ENCODE measurements at places on chromosomes 13 and 19. TPM values are rescaled to one million over a fixed set of nuclear protein-coding genes. Genes with fewer than 3 reads are reported as not detected.
A peak's percentile ranks its signal among the peaks of the same experiment; 100 is the strongest.

The RASAL3 gene
- 63.2 TPM for total RNA-seq

The LGALS14 gene
- 2.4 TPM for total RNA-seq

The TMEM150B gene
- not detected for total RNA-seq

The SIGLEC9 gene
- 1.9 TPM for total RNA-seq

- no peak for DNase-seq
These were observed 374.5 kb upstream of the NBEA start for GRCh38 chr13:34567597-34567996.

- DNase-seq: no peak
These were observed 274.7 kb upstream of the SOX21 start for GRCh38 chr13:94987081-94987480.

GRCh38 chr19:57016491-57016890 lies 103.3 kb upstream of the USP29 start:
- DNase-seq: no peak

DNA sequence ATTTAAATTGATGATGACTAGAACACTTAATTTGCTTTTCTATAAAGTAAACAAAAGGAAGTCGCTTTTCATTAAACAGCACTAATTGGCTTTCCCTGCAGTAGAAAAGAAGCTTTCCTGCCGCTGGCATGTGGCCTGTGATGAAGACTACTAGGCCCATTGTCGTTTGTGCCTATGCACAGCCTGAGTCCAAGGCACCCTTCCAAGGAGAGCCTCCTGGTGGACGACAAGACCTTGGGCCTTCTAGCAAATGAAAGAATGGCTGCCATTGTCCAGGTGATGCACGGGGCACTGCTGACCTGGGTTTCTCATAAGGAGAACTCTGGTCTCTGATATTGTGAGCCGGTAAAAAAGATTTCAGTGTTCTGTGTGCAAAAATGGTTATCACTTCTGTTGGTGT lies 233.0 kb downstream of the COL4A1 start:
- DNase-seq: no peak

DNA sequence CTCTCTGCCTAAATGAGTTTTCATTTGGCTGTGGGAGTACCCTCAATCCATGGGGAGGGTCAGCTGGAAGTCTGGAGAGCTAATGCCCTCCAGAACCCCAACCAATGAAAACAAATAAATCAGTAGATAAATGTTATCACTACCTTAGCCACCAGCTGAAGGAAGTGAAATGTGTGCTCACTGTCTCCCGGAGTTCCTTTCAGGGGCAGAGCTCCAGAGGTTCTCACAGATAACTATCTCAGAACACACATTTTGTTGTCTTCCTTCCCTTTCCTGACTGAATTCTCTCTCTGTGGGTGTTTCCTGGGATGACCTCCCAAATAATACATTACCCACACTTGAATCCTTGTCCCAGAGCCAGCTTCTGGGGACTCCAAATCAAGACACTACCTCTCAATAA lies 779.6 kb downstream of the DIAPH3 start:
- DNase-seq: no peak

DNA sequence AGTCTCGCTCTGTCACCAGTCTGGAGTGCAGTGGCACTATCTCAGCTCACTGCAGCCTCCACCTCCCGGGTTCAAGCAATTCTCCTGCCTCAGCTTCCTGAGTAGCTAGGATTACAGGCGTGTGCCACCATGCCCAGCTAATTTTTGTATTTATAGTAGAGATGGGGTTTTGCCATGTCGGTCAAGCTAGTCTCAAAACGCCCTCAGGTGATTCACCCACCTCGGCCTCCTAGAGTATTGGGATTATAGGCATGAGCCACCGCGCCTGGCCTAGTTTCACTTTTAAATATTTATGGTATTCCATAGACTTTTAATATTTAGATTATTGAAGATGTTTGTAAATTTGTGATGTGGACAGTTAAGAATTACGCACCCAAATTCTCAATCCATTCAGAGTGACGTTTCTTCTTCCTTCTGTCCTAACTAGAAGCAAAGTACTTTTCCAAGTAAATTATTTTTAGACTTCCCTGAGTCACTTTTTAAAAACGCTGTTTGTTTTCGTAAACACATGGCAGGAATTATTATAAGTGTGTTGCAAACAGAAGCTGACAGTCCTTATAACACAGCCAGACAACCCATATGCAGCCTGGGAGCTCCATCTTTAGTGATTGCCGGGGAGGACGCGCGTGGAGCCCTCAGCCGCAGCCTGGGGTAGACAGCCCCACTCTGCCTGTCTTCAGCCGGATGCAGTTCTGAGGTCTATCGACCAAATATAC lies 131.7 kb downstream of the ATP11A start:
- no peak for DNase-seq

DNA sequence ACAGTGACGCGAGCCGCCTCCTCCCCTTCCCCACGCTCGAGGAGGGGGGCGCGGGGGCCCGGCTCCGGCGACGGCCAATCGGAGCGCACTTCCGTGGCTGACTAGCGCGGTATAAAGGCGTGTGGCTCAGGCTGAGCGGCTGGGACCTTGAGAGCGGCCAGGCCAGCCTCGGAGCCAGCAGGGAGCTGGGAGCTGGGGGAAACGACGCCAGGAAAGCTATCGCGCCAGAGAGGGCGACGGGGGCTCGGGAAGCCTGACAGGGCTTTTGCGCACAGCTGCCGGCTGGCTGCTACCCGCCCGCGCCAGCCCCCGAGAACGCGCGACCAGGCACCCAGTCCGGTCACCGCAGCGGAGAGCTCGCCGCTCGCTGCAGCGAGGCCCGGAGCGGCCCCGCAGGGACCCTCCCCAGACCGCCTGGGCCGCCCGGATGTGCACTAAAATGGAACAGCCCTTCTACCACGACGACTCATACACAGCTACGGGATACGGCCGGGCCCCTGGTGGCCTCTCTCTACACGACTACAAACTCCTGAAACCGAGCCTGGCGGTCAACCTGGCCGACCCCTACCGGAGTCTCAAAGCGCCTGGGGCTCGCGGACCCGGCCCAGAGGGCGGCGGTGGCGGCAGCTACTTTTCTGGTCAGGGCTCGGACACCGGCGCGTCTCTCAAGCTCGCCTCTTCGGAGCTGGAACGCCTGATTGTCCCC lies at the start of gene JUNB:
Gene JUNB (plus strand): TSS at position 142 of the 706 bp plus-strand sequence. CDS start 286 bp downstream, at position 428.
- DNase-seq: peak; percentile 96

- DNase-seq: peak; percentile 70
These were observed 29.1 kb upstream of the POP4 start for GRCh38 chr19:29576761-29577648.

- no peak for DNase-seq
These were observed 7.2 kb upstream of the SERTM1 start for GRCh38 chr13:36666477-36667229.

DNA sequence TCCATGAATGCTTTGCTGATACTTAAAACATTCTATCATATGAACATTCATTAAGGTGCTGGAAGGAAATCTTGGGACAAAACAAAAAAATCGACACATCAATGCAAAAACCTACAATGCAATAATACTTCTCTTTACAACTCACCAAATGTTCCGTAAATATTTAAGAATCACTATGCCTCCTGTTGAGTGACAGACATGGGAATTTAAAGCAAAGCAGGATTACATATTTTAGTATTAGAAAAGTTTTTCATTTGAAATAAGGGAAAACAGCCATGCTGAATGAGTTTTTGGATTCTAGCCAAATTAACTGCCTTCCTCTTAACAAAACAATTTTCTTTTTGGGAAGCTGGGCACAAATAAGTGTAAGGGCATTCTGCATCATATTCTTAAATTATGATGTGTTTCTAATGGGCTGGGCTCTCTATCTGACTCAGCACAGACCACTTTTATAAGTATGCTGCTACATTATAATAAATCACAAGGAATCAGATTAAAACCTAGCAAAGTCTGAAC lies 93.7 kb downstream of the RBM26 start:
- no peak for DNase-seq

DNA sequence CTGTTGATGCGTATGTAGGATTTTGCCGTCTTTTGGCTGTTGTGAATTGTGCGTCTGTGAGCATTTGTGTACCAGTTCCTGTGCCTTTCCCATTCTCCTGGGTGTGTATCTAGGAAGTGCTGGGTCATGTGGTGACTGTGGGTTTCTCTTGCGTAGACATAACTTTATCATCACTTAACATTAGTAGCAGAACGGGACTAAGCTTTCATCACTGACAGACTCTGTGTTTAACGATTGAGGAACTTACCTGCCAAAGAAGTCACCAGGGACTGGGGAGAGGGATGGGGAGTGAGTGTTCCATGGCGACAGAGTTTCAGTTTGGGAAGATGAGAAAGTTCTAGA lies 15.0 kb downstream of the FZR1 start:
- no peak for DNase-seq

- DNase-seq: peak; percentile 61
These were observed 3.5 kb downstream of the FSTL3 start for GRCh38 chr19:679418-680286.

DNA sequence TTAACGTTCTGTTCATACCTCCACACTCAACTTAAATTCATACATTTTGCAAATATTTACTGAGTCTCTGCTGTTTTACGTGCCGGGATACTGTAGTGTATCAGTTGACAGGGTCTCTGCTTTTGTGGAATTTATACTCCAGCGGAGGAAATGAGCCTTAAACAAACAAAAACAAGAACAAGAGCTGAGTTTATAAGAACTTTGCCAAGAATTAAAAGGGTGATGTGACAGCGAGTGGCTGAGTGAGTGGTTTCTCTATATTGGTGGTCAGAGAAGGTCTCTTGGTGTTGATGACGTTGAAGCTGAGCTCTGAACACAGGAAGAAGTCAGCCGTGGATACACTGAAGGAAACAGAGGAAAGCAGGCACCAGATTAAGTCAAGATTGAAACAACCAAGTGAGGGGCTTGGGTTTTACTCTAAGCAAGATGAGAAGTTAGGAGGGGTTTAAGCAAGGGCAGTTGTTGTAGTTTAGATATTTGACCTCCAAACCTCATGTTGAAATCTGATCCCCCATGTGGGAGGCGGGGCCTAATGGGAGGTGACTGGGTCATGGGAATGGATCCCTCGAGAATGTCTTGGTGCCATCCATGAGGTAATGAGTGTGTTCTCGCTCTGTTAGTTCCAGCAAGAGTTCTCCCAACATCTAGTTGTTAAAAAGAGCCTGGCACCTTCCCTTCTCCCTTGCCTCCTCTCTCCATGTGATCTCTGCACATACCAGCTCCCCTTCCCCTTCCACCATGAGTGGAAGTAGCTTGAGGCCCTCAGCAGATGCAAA lies 248.3 kb downstream of the DCLK1 start:
- DNase-seq: no peak

DNA sequence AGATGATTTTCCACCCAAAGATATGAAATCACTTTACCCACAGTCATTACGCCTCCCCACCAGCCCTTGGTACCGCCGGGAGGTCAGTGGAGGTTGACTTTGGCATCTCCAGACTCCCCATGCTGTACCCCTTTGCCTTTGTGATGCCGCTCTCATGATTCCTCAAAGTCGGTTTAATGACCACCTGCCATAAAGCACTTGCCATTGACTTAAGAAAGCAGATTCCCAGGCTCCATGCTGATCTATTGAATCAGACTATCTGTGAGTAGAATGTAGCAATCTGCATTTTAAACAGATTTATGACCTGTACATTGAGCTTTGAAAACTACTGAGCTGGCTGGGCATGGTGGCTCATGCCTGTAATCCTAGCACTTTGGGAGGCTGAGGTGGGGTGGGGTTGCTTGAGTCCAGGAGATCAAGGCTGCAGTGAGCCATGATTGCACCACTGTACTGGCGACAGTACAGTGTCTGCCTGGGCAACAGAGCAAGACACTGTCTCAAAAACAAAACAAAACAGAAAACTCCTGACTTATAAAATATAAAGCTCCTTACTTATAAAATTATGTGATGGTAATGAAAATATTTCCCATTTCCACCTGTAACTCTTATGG lies 235.2 kb downstream of the KLF5 start:
- no peak for DNase-seq

GRCh38 chr19:19121371-19121770 lies 16.9 kb downstream of the TMEM161A start:
- no peak for DNase-seq

DNA sequence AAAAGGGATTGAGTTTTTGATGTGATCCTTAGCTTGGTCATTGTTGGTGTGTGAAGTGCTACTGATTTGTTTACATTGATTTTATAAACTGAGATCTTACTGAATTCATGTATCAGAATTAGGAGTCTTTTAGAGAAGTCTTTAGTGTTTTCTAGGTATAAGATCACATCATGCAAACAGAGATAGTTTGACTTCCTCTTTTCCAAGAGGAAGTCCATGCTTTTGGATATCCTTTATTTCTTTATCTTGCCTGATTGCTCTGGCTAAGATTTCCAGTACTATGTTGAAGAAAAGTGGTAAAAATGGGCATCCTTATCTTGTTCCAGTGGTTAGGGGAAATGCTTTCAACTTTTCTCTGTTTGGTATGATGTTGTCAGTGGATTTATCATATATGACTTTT lies 561.2 kb upstream of the SLITRK1 start:
- DNase-seq: no peak

DNA sequence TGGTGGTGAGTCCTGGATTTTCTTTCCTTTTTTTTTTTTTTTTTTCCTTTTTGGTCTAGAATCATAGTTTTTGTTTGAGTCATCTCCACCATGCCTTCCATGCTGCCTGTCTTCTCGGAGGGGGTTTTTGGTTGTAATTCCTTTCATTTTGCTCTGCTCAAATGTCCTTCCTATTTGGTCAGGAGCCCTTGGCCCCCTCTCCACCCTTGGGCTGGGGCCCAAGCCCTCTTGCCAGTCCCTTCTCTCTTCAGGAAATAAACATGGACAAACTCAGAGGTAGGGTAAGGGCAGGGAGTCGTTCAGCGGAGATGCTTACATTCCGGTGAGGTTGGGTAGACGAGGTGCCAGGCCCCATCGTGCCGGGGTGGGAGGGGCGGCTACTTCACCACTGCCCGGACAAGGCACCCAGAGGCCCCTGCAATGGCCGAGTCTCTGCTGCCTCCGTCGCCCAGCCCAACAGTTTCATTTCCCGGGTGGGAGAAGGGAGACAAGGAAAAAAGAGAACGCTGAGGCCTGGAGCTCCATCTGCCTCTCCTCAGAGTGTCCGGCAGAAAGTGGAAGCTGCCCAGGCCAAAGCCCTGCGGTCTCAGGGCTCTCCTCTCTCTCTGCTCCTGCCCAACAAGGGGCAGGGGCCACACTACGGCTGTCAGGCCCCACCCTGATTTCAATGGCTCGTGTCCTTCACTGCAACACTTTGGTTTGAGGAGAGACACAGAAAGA lies 12.7 kb downstream of the ZNF574 start:
- no peak for DNase-seq
